Stimulated activated CD8-positive, alpha-beta memory T cell treated with anti-CD3 and anti-CD28 coated beads, Interleukin-4, amount 100 ng/mL, for 1 hour (primary cell): ENCODE measurements at places on chromosomes 3 and 15.

DNA sequence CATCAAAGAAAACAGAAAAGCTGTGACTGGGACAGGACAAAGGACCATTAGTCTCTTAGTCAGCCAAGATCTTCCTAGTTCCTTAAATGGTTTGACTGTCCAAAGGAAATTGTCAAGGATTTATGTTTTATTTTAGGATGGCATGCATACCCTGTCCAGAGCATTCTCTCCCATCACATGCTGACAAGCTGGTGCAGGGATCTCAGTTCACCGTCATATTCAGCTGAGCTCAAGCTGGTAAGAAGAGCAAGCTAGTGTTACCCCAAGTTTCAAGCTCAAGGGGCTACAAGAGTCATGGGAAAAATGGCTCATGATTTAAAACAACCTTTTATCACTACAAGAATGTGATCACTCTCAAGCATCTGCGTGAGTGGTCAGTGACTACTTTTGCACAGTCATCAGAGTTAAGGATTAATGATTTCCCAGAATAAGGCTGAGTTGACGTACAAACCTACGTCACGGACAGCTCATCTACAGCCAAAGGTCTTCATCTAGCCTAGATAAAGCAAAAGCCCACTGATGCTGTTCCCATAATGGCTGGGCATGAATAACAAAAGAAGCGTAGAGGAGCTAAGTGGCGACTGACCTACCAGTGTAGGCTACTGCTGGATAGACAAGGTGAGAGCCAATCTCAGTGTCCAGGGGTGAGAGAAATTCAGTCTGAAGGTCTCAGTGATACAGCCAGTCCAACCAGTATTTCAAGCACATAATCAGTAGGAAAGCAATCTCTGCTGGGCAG, 157.5 kb downstream of the GABRB3 start:
- no peak for DNase-seq

DNA sequence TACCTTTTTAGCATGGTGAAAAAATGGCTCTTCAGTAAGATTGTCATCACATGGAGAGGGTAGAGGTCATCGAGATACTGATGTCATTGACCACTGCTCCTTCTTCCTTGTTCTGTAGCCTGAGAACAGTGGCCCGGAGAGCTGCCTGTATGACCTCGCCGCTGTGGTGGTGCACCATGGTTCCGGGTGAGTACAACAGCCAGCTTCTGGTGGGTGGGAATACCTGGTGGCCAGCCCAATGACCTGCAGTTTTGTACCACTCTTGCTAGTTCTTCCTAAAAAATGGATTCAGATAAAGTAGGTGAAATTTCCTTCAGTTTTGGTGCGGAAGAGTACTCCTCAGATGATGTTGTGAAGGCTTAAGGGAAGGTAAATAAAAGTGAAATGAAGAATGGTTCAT, 8.4 kb upstream of the FBXL22 start:
- DNase-seq: no peak

GRCh38 chr15:80081390-80081789, 21.9 kb downstream of the ZFAND6 start:
- DNase-seq: no peak

DNA sequence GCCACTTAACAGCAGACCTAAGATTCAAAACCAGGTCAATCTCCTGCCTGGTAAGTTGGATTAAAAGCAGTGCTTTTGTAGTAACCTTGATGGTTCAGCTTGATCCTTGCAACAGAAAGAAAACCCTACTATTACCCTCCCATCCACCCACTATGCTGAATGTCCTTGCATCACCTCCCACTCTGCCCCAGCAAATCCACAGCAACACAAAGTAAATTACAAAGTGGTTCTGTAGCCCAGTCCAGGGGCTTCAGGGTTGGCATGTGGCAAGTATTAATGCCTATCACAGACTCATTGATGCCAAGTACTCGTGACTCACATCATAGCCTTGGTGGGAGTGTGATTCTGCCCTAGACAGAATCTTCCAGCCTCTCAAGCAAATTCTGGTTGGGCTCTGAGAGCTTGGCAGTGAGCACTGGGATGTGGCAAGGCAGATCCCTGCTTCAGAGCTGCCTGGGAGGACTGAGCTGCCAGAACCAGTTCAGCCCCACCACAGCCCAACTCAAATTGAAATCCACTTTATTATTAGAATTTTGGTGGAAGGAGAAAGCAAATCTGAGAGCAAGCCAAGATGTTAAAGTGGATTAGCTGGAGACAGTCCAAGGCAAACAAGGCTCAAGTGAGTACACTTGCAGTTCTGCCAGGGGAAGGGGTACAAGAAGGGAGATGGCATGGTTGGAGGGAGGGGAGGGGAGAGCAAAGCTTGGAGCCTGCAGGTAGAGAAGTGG, 225.8 kb upstream of the UMPS start:
- DNase-seq: no peak

GRCh38 chr15:50848349-50848748, 60.1 kb upstream of the AP4E1 start:
- no peak for DNase-seq

- no peak for DNase-seq
Measured at GRCh38 chr3:153927107-153927506, 194.1 kb upstream of the ARHGEF26 start.

- no peak for DNase-seq
Measured at GRCh38 chr15:68958597-68958996, 28.3 kb downstream of the SPESP1 start.

GRCh38 chr3:98114264-98114663, 16.3 kb upstream of the OR5H1 start:
- no peak for DNase-seq

DNA sequence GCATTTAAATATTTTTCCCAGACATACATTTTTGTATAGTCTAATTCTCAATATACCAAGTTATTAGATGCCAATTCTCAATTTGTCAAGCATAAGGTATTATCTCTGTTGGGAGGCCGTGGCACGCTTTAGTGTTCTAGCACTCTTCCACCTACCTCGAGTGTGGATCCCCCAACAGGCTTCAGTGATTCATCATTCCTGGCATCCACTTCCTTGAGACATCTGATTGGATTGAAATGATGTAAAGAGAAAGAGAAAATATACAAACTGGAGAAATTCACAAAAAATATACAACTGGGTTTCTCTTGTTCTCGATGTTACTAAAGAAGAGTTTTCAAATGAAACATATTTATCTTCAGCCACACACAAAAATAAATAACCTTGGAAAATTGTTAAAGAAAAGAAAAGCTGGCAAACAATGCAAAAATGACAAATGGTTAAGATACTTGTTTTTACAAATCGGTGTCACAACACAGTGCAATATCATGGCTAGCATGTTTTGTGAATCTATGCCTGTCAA, 218.0 kb upstream of the CDIN1 start:
- no peak for DNase-seq

DNA sequence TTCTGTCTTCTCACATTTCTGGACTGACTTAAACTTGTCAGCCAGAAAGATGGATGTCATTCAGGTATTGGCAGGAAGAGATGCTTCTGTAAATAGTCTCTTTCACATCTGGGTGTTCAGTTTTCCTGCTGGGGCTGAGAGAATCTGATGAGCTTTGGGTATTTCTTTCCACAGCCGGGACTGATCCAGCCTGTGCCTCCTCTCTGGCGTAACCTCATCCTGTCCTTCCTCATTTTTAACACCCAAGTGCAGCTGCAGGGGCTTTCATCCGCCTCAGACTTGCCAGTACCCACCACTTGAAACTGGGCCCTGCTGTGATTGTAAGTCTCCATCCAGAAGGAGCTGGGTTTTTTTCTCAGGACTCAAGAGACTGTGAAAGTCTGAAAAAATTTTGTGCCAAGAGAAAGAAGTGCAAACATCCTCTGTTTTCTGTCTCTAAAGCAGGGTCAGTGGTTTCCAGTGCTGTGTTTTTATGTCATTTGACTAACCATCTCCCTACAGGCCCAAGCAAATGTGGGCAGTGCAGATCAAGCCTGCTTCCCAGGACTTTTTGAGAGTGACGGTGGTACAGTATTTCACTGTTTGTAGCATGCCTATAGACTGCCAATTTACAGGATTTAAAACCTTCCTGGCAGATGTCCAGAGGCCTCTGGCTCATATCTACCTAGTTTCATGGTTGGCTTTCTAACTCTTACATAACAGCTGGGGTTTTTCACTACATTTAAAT, 342.7 kb downstream of the PTPRG start:
- no peak for DNase-seq

- DNase-seq: no peak
Measured at GRCh38 chr3:196198771-196199753, 12.1 kb downstream of the ZDHHC19 start.

DNA sequence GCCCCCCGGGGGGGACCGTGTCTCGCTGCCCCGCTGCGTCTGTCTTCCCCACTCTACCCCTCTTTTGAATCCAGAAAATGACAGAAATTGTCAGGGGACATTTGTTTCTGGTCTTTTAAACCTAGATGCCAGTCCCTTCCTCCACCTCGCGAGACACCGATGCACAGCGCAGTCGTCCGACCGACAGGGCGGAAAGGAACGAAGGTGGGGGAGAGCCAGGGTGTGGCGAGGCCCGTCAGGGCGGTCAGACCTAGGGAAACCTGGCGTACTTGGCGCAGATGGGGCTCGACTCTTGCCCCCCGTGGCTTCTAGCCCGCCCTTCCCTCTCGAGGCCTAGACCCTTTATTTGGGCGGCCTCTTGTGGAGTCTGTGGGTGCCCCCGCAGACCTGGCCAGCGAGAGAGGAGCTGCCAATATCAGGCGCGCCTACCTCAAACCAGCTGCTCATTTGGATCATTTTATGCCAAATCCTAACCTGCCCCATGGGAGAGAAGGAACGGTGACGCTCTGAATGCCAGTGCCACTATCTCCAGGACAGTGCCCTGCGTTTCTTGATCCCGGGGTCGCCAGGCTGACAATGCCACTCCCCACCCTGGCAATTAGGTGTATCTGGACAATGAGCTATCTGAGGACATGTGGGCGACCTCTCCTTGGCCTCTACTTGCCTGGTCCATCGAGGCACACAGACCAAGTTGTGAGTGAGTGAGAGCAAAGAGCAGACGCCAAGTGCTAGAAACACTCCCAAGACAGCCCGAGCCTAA, 500 bp upstream of the RAB6B start:
- no peak for DNase-seq

DNA sequence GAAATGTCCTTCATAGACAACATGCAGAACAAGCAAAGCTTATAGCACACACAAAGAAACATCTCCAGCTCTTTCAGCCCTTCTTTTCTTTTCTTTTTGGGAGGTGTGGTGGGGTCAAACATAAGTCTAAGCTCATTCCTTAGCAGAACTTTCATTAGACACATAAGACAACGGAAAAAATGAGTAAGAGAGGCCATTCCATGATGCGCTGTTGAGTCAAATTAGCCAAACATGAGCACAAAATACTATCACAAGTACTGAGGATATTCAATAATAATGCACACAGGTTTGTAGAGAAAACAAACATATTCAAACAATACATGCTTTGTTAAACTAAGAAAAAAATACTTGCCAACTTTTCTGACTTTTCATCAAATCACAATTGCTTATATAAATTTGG, 83.0 kb downstream of the PLOD2 start:
- no peak for DNase-seq

- no peak for DNase-seq
Measured at GRCh38 chr3:182124716-182125115, 413.0 kb downstream of the SOX2 start.

DNA sequence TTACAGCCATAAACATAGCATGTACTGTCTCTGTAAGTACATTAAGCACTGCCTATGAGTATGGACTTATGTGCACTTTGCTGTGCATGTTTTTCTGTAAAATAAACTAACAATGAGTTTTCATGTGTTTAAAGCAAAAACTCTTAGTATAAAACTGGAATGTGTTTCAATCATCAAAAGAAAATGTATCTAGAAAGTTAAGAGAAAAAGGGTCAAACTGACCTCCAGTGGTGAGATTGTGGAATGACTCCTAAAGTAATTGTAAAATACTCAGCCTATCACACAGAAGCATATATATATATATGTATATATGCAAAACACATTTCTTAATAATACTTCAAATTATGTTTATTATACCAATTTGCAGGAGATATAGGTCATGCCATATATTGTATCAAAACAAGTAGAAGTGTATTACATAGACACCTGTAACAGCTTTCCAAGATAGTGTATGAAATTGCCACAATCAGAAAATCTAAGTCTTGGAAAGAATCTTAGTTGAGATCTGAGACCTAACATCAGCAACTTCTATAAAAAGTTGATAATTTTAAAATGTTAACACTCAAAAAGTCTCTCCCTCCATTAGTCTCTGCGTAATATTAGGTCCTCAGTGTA, 199.6 kb downstream of the FMN1 start:
- no peak for DNase-seq

GRCh38 chr3:13254028-13254951, 165.8 kb downstream of the NUP210 start:
- DNase-seq: no peak

- DNase-seq: no peak
Measured at GRCh38 chr15:100328796-100329195, 13.0 kb downstream of the ADAMTS17 start.

- DNase-seq: no peak
Measured at GRCh38 chr3:186361762-186362536, at the start of gene DGKG. DGKG (minus strand) TSS chr3:186362234; CDS start chr3:186320459, 41,775 bp downstream.
